ENCODE measurements at places on chromosomes 2 and 18. TPM values are rescaled to one million over a fixed set of nuclear protein-coding genes. Genes with fewer than 3 reads are reported as not detected.

GRCh38 chr18:77003316-77003715, 129.3 kb downstream of the MBP start:
- no peak for DNase-seq
- H3K4me1 ChIP-seq, result no peaks in the 10 kb centered on the region
- H3K4me3 ChIP-seq, result no peak overlapping the region
- H3K36me3 ChIP-seq, result no peaks in the 10 kb centered on the region
- no peaks in the 10 kb centered on the region for H3K27me3 ChIP-seq
- H3K27ac ChIP-seq, result no peak overlapping the region

- no peak overlapping the region for H3K4me3 ChIP-seq
- no peak for DNase-seq
- H3K36me3 ChIP-seq, result no peaks in the 10 kb centered on the region
Observed at GRCh38 chr2:72349016-72349415, 201.4 kb upstream of the CYP26B1 start.

DNA sequence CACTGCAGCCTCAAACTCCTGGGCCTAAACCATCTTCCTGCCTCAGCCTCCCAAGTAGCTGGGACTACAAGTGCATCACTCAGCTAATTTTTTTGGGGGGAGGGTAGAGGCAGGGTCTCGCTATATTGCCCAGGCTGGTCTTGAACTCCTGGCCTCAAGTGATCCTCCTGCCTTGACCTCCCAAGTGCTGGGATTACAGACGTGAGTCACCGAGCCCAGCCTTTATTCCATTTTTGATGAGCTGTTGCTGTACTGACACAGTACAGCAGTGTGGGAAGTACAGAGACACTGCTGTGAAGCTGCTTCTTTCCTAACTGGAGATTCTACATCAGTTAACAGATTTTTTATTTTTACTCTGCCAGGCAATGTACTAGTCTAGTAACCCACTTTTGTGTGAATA, 18.8 kb downstream of the PTRHD1 start:
- DNase-seq, result no peak
- H3K27me3 ChIP-seq, result no peaks in the 10 kb centered on the region
- peaks cover 5% of the 10 kb centered on the region for H3K36me3 ChIP-seq
- no peak overlapping the region for H3K4me3 ChIP-seq
- H3K4me1 ChIP-seq, result peaks cover 52% of the 10 kb centered on the region

DNA sequence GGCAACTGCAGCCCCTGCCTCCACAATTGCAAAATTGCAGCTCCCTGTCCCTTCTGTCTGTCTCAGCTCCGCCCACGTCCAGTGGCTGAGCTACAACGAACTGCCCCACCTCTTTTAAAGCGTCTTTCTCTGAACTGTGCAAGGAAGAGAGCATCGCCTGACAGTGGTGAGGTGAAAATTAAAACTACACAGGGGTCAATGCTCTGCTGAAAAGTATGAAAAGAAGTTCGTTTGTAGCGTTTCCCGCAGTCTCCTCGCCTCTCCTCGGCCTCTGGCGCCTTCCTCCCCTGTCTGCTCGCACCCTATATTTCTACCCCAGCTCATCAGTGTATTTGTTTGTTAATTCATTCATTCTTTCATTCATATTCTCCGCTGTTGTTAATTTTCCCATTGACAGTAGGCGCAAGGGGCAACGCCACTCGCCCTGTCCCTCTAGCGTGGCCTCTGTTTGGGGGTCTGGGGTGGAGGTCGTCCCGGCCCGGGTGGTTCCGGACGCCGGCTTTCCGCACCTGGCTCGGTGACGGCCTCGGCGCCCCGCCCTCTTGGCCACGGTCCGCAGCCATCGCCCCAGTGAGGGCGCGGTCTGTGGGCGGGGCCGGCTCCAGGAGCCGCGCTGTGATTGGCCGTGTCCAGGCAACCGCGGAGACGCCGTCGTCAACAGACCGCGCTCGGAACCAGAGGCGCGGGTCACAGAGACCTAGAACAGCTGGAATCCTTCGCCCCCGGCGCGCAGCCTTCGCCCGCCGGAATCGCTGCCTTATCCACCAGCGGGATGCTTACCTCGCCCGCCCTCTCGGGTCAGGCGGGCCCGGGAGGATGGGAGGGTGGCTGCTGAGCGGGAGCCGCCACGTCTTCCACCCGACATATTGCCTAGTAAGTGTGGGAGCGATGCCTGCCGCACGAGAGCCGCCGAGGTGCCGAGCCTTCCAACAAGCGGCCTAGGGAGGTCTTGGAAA, at the start of gene VWA3B:
TSS of gene VWA3B (plus strand) at position 677 of the 956 bp plus-strand sequence. CDS start 5,926 bp downstream, outside the sequence.
- H3K27me3 ChIP-seq, result no peaks in the 10 kb centered on the region
- peak within 1 kb of the TSS; percentile 9 for H3K27ac ChIP-seq
- H3K4me1 ChIP-seq, result peaks cover 21% of the 10 kb centered on the region
- peak within 1 kb of the TSS; percentile 46 for H3K4me3 ChIP-seq

- H3K27me3 ChIP-seq, result no peaks in the 10 kb centered on the region
- H3K4me1 ChIP-seq, result no peaks in the 10 kb centered on the region
- no peak overlapping the region for H3K4me3 ChIP-seq
- DNase-seq, result no peak
Observed at GRCh38 chr18:73717570-73717969, 430.1 kb downstream of the FBXO15 start.

DNA sequence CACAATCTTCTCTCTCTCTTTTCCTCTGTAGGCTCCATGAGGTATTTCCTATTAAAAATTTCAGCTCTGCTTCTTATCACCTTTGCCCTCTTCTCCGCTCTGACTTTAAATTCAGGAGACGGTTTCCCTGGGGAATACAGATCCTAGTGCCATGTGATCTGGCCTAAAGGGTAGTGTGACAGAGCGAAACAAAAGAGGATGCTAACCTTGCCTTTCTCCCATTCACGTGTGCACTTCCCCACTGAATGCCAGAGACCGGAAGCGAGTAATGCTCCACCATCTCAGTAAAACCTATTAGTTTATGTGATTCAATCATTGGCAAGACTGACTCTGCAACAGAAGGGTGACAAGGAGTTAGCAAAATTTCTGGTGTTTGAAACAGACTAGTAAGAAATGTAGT, 358.3 kb downstream of the ZNF521 start:
- H3K27me3 ChIP-seq, result no peaks in the 10 kb centered on the region
- DNase-seq, result no peak
- H3K4me3 ChIP-seq, result no peak overlapping the region
- H3K27ac ChIP-seq, result no peak overlapping the region
- no peaks in the 10 kb centered on the region for H3K36me3 ChIP-seq

DNA sequence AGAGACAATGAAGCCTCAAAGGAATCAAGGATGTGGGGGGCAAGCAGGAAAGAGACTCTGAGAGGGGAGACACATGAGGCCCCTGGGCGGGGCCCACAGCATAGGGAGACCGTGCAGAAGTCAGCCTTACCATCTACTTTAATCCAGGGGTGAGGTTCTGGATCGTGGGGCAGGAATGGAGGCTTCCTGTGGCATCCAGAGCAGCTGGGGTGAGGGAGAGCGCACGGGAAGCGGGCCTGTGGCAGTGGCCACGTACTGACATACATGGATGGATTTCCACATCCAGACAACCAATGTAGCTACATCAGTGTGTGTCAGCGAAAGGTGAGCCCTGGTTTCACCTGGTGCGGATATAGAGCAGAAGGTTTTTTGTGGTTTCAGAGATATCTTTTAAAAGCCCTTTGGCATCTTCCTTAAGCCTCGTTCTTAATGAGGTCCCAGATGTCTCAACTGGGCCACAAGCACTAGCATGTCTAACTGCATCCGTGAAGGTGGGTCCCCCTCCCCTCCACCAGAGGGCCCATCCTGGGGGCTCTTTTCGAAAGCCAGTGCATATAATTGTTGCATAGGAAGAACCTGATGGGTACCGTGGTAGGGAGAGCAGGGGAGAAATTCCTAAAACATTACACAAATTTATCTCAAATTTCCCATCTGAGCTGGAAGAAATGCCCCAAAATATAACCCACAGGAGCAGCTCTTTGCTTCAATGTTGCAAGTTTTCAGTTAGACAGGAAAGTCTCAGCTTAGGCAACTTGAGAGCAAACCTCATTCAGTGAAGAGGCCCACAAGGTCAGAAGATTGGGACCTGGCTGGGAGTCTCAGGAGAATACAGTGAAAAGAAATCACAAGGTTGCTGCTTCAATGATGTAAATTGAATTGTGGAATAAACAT, 90.9 kb downstream of the SP3 start:
- no peak overlapping the region for H3K27ac ChIP-seq
- no peak overlapping the region for H3K4me3 ChIP-seq
- no peaks in the 10 kb centered on the region for H3K36me3 ChIP-seq
- H3K4me1 ChIP-seq, result peaks cover 19% of the 10 kb centered on the region

DNA sequence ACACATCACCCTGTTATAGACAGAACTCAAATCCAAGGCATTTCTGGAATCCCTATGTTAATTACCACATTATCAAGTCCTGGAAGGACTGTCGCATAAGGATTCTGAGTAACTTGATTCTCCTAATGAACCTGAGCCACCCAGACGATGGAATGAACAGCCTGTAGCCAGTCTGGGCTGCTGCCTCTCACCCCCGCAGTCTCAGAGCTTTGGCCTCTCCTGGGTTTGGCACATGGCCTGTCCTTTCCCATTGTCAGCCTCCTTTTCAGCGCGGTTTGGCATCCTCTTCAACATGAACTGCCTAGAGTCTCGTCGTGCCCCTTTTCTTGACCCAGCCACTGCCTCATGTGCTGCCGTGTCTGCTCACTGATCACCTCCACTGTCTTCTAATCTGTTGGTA, 147.6 kb downstream of the SLC8A1 start:
- no peak overlapping the region for H3K4me3 ChIP-seq
- no peaks in the 10 kb centered on the region for H3K4me1 ChIP-seq
- no peaks in the 10 kb centered on the region for H3K36me3 ChIP-seq
- no peak for DNase-seq
- no peaks in the 10 kb centered on the region for H3K27me3 ChIP-seq

DNA sequence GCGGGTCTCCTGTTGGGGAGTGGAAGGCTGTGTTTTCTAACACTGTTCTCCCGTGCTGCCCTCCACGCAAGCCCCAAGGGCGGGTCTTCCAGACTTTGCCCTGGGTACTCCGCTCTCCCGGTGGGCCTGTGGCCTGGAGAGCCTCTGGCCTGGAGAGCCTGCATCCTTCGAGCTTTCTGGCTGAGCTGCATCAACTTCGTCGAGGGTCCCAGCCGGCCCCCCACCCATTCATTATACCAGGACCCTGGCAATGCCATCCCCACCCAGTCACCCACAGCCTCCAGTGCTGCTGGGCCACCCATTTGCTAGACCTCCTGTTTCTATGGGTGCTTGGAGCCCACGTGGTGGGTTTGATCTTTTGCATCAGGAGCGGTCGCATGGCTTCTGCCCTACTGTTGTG, 102.2 kb downstream of the PTGR3 start:
- DNase-seq, result no peak
- H3K27me3 ChIP-seq, result no peaks in the 10 kb centered on the region
- no peak overlapping the region for H3K27ac ChIP-seq
- H3K4me1 ChIP-seq, result no peaks in the 10 kb centered on the region

Gene CFC1
- total RNA-seq, result not detected

Gene HOXD9
- total RNA-seq, result not detected

Gene MGAT4A
- 72.3 TPM for total RNA-seq

Gene PTMA
- total RNA-seq, result 669 TPM

Gene TMEM163
- total RNA-seq, result 4.1 TPM

Gene GAD1
- 18.5 TPM for total RNA-seq

Gene DPY30
- total RNA-seq, result 125 TPM

Gene RAX
- not detected for total RNA-seq

Gene CELF4
- total RNA-seq, result 0.11 TPM

Gene GPR45
- not detected for total RNA-seq
